ENCODE measurements at places on chromosomes 6 and 20.

DNA sequence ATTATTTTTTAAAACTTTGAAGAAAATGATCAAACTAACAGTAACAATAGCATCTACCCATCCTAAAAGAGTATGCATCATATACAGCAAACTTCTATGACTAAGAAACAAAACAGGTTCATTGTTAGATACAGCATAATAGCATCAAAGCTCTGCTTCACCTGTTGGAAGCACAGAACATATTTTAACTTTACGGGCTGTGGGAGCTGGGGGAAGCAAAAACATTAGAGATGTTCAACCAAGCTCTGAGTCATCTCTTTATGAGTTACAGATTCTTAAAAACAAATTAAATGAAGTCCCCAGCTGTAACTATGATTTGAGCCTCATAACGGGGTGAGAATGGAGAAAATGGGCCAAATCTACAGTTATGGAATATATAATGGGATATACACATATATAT is 63.4 kb downstream of the SYNE1 start:
- DNase-seq = no peak

- DNase-seq = no peak
These were observed 5.4 kb downstream of the OR2H2 start for GRCh38 chr6:29590218-29590808.

- no peak for DNase-seq
These were observed 18.3 kb downstream of the KIF6 start for GRCh38 chr6:39706819-39707335.

DNA sequence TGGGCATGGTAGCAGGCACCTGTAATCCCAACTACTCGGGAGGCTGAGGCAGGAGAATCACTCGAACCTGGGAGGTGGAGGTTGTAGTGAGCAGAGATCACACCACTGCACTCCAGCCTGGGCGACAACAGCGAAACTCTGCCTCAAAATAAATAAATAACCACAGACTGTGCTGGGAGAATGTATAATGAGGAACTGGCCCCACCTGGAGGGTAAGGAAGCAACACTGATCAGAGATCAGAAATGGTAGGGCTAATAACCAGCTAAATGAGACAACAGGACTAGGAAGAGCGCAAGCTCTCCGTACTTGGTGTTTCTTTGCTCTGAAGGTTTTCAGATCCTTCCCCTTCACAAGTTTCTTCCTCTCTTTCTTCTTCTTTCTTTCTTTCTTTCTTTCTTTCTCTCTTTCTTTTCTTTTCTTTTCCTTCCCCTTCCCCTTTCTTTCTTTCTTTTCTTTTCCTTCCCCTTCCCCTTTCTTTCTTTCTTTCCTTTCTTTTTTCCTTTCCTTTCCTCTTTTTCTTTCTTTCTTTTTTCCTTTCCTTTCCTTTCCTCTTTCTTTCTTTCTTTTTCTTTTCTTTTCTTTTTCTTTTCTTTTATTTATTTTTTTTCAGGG is 14.6 kb downstream of the CCM2L start:
- DNase-seq = no peak

GRCh38 chr6:166949528-166950442 is 6.6 kb downstream of the RNASET2 start:
- DNase-seq = no peak

- DNase-seq = no peak
These were observed 230.2 kb downstream of the CDH4 start for GRCh38 chr20:61482056-61482887.

- no peak for DNase-seq
These were observed 13.0 kb downstream of the MOXD1 start for GRCh38 chr6:132388291-132388690.

Measured in activated CD4-positive, alpha-beta T cell treated with anti-CD3 and anti-CD28 coated beads, Interleukin-2, amount 50 U/mL, for 24 hours (primary cell).